ENCODE measurements at places on chromosomes 2 and 18. TPM values are rescaled to one million over a fixed set of nuclear protein-coding genes. Genes with fewer than 3 reads are reported as not detected.

DNA sequence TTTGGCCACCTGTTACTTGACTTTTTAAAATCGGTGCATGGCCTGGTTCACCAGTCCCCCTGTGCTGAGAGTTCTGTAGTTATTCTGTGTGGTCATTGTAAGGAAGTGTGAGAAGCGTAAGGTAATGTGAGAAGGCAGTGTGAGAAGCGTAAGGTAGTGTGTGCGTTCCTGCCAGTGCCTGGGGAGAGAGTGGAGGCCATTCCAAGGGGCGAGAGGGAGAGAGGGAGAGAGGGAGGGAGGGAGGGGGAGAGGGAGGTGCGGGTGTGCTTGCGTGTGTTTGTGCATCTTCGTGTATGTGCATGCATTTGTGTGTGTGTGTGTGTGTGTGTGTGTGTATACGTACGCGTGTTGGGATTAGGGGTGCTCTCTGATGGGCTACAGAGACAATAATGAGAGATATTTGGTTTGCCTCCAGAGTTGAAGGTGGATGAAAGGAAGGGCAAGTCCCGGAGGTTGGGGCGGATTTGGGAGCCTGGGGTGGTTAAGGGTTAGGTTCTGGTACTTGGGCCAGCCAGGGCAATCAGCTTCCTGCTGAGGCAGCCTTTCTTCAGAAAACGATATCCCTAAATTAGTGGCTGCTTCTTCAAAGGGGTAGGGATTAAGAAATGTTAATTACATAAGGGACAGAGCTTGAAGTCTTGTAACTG is 53.7 kb downstream of the SGPP2 start:
- H3K4me1 ChIP-seq, result no peaks in the 10 kb centered on the region
- no peaks in the 10 kb centered on the region for H3K27me3 ChIP-seq
- no peak for DNase-seq
- no peak overlapping the region for H3K4me3 ChIP-seq

DNA sequence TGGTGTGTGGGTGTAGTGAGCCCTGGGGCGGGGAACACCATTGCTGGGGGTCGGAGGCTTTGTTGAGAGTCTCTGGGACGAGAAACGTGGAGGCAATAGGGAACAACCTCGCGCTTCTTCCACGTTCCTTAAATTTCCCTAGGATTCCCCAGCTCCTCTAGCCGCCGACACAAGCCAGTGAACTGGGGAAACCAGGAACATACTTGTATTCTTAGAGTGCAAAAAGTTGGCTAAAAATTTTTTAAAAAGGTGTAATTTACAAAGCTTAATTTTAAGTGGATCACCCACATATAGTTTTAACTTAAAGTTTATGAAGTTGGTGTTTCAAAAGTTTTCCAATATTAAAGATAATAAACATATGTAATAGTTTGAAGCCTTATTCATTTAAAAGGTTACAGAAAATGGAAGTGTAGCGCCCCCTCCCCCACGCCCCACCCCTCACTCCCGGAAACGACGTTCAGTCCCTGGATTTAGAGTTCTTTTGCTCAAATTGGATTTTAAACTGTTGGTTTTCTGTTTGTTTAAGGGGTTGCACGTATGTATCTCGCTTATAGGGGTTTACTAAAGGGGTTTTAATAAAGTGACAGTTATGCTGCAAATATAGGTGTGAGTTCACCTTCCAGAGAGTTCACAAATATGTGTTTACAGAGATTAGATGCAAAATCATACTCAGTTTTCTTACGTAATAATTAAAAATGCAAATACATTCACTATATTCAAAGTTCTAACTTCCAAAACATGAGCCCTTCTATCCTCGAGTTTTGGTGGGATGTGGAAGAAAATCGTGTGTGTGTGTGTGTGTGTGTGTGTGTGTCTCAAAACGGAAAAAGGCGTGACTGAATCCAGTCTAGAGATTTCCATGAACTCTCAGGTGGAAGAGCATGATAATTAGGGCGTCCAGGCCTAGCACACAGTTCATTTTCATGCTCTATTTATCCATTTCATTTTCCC is 872 bp downstream of the DSG2 start:
- H3K4me1 ChIP-seq, result peaks cover 14% of the 10 kb centered on the region
- H3K4me3 ChIP-seq, result peak overlapping the region; percentile 65
- no peak for DNase-seq

CFAP221 gene
- not detected for total RNA-seq

KCNJ3 gene
- 0.16 TPM for total RNA-seq

GRCh38 chr2:8662239-8662879 is 19.5 kb upstream of the ID2 start:
- H3K4me1 ChIP-seq, result peaks cover 14% of the 10 kb centered on the region
- H3K27ac ChIP-seq, result peak overlapping the region; percentile 67
- no peaks in the 10 kb centered on the region for H3K36me3 ChIP-seq
- no peak overlapping the region for H3K4me3 ChIP-seq
- H3K27me3 ChIP-seq, result no peaks in the 10 kb centered on the region

WNT10A gene
- total RNA-seq, result not detected

- no peak for DNase-seq
- no peaks in the 10 kb centered on the region for H3K36me3 ChIP-seq
- no peak overlapping the region for H3K27ac ChIP-seq
- H3K27me3 ChIP-seq, result no peaks in the 10 kb centered on the region
- H3K4me1 ChIP-seq, result peaks cover 48% of the 10 kb centered on the region
- H3K4me3 ChIP-seq, result no peak overlapping the region
These were observed 31.2 kb downstream of the TWIST2 start for GRCh38 chr2:238879043-238879442.

IL36B gene
- total RNA-seq, result not detected

GRCh38 chr2:17646838-17647701 is 106.5 kb downstream of the SMC6 start:
- no peaks in the 10 kb centered on the region for H3K36me3 ChIP-seq
- DNase-seq, result no peak
- no peak overlapping the region for H3K27ac ChIP-seq
- H3K27me3 ChIP-seq, result no peaks in the 10 kb centered on the region

Measured in sigmoid colon (tissue), 7 donors.